Spleen (tissue), 13 donors: ENCODE measurements at places on chromosomes 3 and 15.

GRCh38 chr3:114365909-114366308, 72.1 kb downstream of the TIGIT start:
- no peak overlapping the region for H3K27ac ChIP-seq
- H3K4me1 ChIP-seq, result no peaks in the 10 kb centered on the region
- no peaks in the 10 kb centered on the region for H3K36me3 ChIP-seq
- H3K27me3 ChIP-seq, result no peaks in the 10 kb centered on the region
- H3K4me3 ChIP-seq, result no peak overlapping the region

DNA sequence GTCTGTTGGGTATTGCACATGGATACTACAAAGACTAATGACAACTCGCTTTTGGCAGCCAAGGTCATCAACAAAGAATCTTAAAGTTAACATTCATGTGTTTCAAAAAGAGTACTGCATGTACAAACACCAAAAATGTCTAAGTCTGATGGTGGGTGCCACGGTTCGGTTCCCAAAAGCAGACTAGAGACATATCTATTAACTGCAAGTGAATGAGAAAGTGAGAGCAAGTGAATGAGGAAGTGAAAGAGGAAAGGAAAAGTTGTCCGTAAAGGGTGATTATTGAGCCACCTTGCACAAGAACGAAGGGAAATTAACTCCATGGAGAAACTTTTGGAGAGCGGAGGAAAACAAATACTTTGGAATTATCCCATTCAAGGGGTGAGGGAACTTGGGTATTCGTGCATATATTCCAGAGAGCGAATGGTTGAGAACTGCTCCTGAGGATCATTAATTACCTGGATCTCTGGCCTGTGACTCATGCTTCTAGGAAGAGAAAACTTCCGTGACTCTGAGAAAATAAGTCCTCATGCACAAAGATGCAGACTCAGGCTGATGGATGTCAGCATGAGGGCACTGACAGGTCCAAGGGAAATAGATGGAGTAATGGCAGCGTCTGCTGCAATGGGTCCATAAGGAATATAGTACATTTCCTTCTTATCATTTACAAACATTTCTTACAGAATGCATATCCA, 336.5 kb upstream of the TGFBR2 start:
- H3K36me3 ChIP-seq, result no peaks in the 10 kb centered on the region
- no peak overlapping the region for H3K4me3 ChIP-seq
- peaks cover 13% of the 10 kb centered on the region for H3K4me1 ChIP-seq
- no peaks in the 10 kb centered on the region for H3K27me3 ChIP-seq
- DNase-seq, result peak; percentile 74

- no peak overlapping the region for H3K27ac ChIP-seq
- no peaks in the 10 kb centered on the region for H3K27me3 ChIP-seq
- no peak overlapping the region for H3K4me3 ChIP-seq
- no peaks in the 10 kb centered on the region for H3K4me1 ChIP-seq
Observed at GRCh38 chr3:2713923-2714322, 396.3 kb downstream of the IL5RA start.

- H3K4me3 ChIP-seq, result no peak overlapping the region
- H3K27me3 ChIP-seq, result no peaks in the 10 kb centered on the region
- no peaks in the 10 kb centered on the region for H3K4me1 ChIP-seq
- no peaks in the 10 kb centered on the region for H3K36me3 ChIP-seq
Observed at GRCh38 chr15:82081914-82082762, 36.3 kb upstream of the MEX3B start.

GRCh38 chr3:136332776-136333175, 82.6 kb downstream of the PCCB start:
- H3K4me1 ChIP-seq, result no peaks in the 10 kb centered on the region
- no peak for DNase-seq
- H3K36me3 ChIP-seq, result peaks cover 78% of the 10 kb centered on the region
- H3K27ac ChIP-seq, result no peak overlapping the region
- H3K27me3 ChIP-seq, result no peaks in the 10 kb centered on the region

- H3K36me3 ChIP-seq, result no peaks in the 10 kb centered on the region
- peaks cover 6% of the 10 kb centered on the region for H3K4me1 ChIP-seq
- no peak for DNase-seq
- H3K27me3 ChIP-seq, result no peaks in the 10 kb centered on the region
- no peak overlapping the region for H3K4me3 ChIP-seq
Observed at GRCh38 chr3:12369598-12369997, 80.7 kb downstream of the PPARG start.
